Neuronal stem cell (in vitro differentiated cells): ENCODE measurements at places on chromosomes 5 and 9.

GRCh38 chr9:70607329-70607728 lies 192.9 kb upstream of the KLF9 start:
- no peak for DNase-seq

DNA sequence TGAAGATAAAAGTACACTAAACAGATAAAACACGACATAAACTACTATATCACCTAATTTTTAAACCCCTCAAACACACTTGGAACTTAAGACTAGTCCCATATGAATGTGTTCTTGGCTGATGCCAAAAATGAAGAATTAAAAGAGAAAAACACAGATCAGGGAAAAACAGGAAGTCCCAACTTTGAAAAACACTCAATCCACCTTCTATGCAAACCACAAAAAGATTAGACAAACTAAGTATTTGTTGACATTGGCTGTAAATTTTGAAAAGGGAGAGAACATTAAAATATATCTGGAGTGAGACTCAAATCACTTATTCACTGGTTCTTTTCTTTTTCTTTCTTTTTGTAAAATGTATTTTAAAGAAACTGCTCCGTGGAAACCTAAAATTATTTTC lies 81.4 kb downstream of the ANKH start:
- no peak for DNase-seq

- DNase-seq = no peak
Measured at GRCh38 chr5:133739181-133739780, 126.9 kb upstream of the FSTL4 start.

- DNase-seq = no peak
Measured at GRCh38 chr9:131308906-131309529, 19.5 kb downstream of the PLPP7 start.

DNA sequence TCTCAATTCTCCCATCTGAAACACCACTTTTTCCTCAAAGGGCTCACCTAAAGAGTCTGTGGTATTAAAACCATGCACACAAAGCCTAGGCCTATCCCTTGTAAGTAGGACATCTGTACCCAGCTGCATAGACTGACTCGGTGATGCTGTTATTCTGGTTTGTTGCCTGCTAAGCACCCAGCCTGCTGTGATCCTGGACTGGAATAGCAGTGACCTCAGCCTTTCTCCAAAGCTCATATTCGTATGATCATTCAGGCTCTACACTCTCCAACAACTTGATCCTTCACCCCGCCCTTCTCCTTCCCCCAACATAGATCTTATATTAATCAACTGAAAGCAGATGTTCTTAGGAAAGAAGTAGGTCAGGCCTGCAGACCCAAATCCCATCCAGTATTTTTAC lies 81.4 kb upstream of the WWC1 start:
- DNase-seq = no peak

GRCh38 chr5:90119531-90119971 lies 290.0 kb downstream of the CETN3 start:
- DNase-seq = no peak

- DNase-seq = no peak
Measured at GRCh38 chr5:116045821-116046220, 13.5 kb downstream of the ARL14EPL start.

DNA sequence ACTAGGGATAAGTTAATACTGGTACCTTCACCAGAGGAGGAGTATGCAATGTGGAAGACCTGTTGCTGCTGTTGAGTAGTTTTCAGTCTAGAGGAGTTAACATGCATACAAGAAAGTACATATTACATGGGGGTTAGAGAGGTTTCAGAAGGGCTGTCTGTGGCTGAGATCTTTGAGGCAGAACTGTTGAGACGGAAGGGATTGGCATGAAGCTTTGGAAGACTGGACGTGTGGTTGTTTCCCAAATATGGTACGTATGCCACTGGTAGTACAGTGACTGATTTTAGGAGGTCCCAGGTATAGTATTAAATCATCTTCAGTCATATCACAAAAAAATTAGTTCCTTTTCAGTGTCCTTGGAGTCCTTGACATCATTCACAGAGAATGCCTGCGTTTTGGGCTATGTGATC lies 17.6 kb downstream of the TNFAIP8 start:
- DNase-seq = no peak

GRCh38 chr9:114503009-114503408 lies 2.3 kb downstream of the WHRN start:
- no peak for DNase-seq

- peak; percentile 50 for DNase-seq
Measured at GRCh38 chr5:22852807-22853660, at the start of gene CDH12. TSS of gene CDH12 (minus strand) at chr5:22853344.

- no peak for DNase-seq
Measured at GRCh38 chr5:36982146-36982545, 105.6 kb downstream of the NIPBL start.

DNA sequence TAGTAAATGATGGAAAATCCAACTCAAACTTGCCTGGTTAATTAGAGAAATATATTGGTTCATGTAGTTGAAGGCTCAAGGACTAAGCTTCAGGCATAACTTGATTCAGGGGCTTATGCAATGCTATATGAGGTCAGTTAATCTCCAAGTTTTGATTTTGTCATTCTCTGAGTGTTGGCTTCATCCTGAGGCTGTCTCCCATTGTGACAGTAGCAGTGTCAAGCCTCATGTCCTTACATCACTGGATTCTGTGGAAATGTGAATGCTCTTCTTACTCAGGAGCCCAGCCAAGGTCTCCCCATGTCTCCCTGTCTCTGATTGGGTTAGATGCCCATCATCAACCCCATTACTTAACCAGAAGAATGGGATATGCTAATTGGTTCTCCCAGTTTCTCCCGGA lies 44.4 kb upstream of the SNX2 start:
- no peak for DNase-seq

DNA sequence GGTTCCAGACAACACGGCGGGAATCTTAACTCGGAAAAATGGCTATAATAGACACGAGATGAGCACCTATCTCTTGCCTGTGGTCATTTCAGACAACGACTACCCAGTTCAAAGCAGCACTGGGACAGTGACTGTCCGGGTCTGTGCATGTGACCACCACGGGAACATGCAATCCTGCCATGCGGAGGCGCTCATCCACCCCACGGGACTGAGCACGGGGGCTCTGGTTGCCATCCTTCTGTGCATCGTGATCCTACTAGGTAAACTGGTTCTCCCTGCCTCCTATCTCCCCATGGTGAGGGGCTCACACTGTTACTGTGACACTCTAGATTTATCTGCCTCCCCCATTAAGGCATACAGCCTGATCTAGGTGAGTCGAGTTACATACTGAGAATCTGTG lies 124.2 kb downstream of the CDH6 start:
- no peak for DNase-seq

DNA sequence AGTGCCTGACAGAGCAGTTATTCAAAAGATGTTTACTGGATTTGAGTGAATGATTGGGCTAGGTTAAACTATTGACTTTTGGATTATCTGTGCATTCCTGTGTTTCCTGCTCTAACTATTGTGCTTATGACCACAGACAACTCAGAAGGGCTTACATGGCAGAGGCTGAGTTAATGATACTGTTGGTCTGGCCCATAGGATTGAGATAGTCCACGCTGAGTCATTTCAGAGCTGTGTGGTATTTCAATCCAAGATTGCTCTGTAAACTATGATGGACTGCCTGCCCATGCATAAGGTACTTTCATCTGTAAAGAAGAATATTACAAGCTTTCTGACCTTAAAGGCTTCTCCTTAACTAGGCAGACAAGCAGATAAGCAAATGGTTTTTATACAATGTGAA lies 49.1 kb upstream of the SLIT3 start:
- no peak for DNase-seq

- no peak for DNase-seq
Measured at GRCh38 chr5:154642499-154643245, 112.5 kb upstream of the LARP1 start.

- DNase-seq = no peak
Measured at GRCh38 chr5:11153670-11154382, 392.8 kb upstream of the DAP start.

DNA sequence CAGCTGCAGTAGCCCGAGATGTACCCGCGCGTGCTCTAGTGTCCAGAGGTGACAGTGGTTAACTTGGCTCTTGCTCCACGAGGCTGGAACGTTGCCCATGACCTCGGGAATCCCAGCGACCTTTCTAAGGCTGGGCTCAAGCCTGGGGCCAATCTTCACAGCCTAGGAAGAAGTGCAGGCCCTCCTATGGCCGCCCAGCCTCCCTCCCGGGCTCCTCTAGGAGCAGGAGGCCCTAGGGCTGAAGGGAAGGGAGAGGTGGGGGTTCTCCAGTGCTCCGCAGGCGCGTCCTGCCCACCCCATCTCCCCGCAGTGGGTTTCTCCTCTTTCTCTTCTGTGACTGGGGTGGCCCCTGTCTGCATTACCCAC lies 13.3 kb downstream of the NR2F1 start:
- DNase-seq = no peak
